ENCODE measurements at places on chromosomes 12 and 14.

- peaks cover 12% of the 10 kb centered on the region for H3K4me1 ChIP-seq
- DNase-seq, result no peak
- H3K36me3 ChIP-seq, result no peaks in the 10 kb centered on the region
- no peaks in the 10 kb centered on the region for H3K27me3 ChIP-seq
- H3K27ac ChIP-seq, result peak overlapping the region; percentile 15
- no peak overlapping the region for H3K4me3 ChIP-seq
Observed at GRCh38 chr12:9872162-9872561, 3.0 kb upstream of the CLEC2B start.

DNA sequence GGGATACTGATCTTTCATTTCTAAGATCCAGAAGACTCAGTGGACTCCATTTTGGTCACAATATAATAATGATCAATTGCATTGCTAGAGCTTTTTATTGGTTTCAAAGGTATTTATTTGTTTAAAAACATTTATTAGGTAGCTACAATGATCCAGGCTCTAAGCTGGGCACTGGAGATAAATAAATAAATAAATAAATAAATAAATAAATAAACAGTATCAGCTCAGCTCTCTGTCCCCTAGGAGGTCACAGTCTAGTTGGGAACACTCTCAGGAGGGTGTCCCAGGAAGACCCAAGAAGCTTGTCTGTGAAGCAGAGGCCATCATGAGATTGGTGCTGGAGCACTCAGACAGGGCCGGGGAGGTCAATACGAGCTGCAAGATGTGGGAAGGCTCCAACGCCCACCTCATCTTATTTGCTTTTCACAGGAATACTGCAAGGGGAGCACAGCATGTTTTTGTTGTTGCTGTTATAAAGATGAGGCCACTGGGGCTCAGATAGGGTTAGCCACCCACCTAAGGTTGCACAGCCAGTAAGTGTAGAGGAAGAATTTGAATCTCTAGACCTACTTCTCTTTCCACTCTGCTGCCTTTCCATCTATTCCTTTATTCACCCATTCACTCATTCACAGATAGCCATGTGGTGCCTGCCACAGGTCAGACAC, 15.5 kb downstream of the ASB2 start:
- H3K27ac ChIP-seq, result peak overlapping the region; percentile 68
- H3K27me3 ChIP-seq, result no peaks in the 10 kb centered on the region
- H3K4me1 ChIP-seq, result peaks cover 29% of the 10 kb centered on the region
- no peak overlapping the region for H3K4me3 ChIP-seq

DNA sequence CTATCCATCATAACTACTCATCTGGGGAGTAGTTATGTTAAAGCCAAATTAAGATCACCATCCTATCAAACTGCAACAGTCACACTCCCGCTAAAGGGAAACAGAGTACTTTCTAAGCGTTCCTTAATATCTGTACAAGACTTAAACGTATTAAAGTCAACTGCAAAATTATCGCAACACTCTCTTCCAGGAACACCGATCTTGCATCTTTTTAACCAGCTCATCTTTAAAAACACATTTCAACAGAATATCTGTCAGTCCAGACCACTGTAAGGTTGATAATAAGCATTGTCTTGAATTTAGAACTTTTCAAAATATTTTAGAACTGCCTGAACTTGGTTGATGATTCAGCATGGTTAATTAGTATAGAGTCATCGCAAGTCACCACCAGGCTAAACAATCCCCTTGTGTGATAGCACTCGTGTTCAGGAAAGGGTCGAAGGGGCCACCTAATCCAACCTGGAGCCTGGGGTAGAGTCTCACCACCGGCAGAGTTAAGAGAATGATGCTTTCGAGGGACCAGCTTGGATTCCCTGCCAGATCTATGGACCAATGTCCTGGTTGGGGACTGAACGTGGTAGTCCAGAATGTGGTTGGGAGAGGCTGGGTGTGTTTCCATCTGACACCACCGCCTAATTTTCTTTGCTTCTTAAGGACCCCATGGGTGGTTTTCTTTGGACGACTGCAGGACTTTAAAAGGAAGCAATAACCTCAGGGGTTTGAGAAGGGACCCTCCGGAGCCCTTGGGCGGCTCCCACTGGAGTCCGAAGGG, 890 bp downstream of the SPTLC2 start:
- no peak for DNase-seq
- peak overlapping the region; percentile 79 for H3K4me3 ChIP-seq
- H3K36me3 ChIP-seq, result peaks cover 8% of the 10 kb centered on the region
- no peaks in the 10 kb centered on the region for H3K27me3 ChIP-seq

GRCh38 chr12:62192180-62192902, 67.9 kb upstream of the USP15 start:
- no peak for DNase-seq
- H3K4me1 ChIP-seq, result peaks cover 26% of the 10 kb centered on the region
- peaks cover 59% of the 10 kb centered on the region for H3K27me3 ChIP-seq
- no peaks in the 10 kb centered on the region for H3K36me3 ChIP-seq
- no peak overlapping the region for H3K27ac ChIP-seq

DNA sequence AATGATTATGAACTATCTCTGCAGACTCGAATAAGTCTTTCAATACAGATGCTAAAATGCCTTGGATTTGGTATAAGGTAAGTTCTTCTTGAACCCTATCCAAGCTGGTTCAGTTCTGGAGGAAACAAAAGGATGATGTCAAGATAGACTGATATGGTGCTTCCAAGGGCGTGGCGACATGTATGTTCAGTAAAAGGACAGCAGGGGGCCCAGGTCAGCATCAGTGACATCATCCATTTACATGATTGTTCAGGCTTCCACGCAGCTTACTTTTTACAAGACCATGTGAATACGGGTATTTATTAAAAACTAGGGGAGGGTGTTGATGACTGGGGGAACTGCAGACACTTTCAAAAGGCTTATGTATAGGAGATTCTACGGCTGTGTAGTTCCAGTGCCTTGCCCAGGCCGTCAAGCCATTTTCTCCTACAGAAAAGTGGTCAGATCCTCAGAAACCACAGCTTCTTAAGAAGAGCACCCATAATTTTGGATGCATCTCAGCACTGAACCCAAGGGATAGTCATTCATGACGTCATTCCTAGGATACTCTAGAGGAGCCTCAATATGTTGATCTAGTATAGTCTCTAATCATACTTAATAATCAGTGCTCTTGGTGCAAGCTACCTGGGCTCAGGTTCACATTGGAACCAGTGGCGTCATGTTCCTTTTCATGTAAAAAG, 527.7 kb downstream of the FUT8 start:
- H3K4me1 ChIP-seq, result no peaks in the 10 kb centered on the region
- no peaks in the 10 kb centered on the region for H3K36me3 ChIP-seq
- no peak for DNase-seq

- no peak overlapping the region for H3K4me3 ChIP-seq
- no peak for DNase-seq
- H3K27ac ChIP-seq, result no peak overlapping the region
- H3K36me3 ChIP-seq, result no peaks in the 10 kb centered on the region
Observed at GRCh38 chr14:48925184-48925583, 661.0 kb downstream of the RPS29 start.

GRCh38 chr14:89983375-89983774, 27.6 kb downstream of the TDP1 start:
- no peaks in the 10 kb centered on the region for H3K4me1 ChIP-seq
- no peak overlapping the region for H3K4me3 ChIP-seq
- DNase-seq, result no peak
- H3K27me3 ChIP-seq, result no peaks in the 10 kb centered on the region
- H3K36me3 ChIP-seq, result peaks cover 93% of the 10 kb centered on the region

DNA sequence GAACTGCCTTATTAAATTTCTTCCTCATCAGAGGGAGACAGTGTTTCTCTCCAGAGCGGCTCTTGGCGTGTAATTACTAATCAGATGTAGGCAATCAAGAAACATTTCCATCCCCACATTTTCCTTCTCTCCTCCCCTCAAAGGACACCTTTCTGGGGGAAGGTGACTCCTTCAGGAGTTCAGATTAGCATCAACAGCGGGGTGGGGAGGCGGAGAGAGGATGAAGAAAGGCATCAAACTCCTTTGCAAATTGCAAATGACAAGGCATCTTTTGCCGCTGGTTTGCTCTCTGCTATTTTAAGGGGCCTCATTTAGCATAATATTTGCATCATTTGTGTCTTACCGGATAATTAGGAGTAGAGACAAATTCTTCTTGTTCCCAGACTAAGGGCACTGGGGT, 231.7 kb upstream of the SRRM4 start:
- no peaks in the 10 kb centered on the region for H3K4me1 ChIP-seq
- H3K36me3 ChIP-seq, result no peaks in the 10 kb centered on the region
- no peak overlapping the region for H3K27ac ChIP-seq
- DNase-seq, result no peak
- no peak overlapping the region for H3K4me3 ChIP-seq
